ENCODE measurements at places on chromosomes 12 and 14.

- peak overlapping the region; percentile 35 for H3K27ac ChIP-seq
- no peak for DNase-seq
- no peaks in the 10 kb centered on the region for H3K36me3 ChIP-seq
- H3K4me3 ChIP-seq, result peak overlapping the region; percentile 23
Measured at GRCh38 chr12:14994610-14995009, 21.8 kb downstream of the PDE6H start.

DNA sequence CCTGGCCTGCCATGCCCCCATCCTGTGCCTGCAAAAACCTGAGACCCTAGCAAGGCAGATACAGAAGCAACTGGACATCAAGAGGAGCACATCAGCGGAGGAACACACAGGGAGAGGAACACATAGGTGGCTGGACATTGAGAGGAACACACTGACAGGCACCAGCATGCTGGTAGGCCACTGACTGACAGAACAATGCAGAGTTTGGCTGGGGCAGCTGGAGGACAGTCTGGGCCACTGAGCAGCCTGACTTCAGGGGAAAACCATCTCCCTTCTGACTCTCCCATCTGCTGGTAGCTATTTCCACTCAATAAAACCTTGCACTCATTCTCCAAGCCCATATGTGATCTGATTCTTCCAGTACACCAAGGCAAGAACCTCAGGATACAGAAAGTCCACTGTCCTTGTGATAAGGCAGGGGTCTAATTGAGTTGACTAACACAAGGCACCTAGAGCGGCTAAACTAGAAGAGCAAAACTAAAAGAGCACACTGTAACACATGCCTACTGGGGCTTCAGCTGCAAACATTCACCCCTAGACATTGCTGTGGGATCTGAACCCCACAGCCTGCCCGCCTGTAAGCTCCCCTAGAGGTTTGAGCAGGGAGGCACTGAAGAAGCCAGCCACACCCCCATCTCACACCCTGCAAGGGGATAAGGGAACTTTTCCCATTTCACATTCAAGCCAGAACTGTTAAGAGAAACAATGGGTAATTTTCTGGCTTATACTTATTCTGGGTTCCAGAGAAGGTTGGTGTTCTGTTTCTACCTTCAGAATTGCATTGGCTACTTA lies 22.1 kb downstream of the CLECL1 start:
- H3K27me3 ChIP-seq, result no peaks in the 10 kb centered on the region
- no peak overlapping the region for H3K4me3 ChIP-seq
- H3K4me1 ChIP-seq, result peaks cover 11% of the 10 kb centered on the region
- DNase-seq, result no peak
- no peaks in the 10 kb centered on the region for H3K36me3 ChIP-seq

DNA sequence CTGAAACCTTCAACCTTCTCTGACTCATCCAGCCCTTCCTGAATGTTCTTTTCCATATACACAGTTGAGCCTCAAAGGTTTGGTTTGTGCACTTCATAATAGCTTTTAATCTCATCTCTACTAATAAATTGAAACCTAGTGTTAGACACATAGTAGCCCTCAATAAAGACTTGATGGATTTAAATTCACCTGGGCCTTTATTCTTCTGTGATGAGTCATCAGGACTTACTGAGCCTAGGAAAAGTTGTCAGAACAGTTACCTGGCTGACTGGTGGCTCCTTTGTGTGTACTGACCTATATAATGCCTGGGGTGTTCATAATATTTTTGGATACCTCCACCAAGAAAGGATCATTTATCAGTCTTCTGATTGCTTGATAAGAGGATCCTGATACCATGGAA lies 86.4 kb upstream of the NTF3 start:
- no peak overlapping the region for H3K4me3 ChIP-seq
- H3K27ac ChIP-seq, result no peak overlapping the region
- no peaks in the 10 kb centered on the region for H3K36me3 ChIP-seq
- no peaks in the 10 kb centered on the region for H3K27me3 ChIP-seq
- no peak for DNase-seq
- H3K4me1 ChIP-seq, result no peaks in the 10 kb centered on the region

DNA sequence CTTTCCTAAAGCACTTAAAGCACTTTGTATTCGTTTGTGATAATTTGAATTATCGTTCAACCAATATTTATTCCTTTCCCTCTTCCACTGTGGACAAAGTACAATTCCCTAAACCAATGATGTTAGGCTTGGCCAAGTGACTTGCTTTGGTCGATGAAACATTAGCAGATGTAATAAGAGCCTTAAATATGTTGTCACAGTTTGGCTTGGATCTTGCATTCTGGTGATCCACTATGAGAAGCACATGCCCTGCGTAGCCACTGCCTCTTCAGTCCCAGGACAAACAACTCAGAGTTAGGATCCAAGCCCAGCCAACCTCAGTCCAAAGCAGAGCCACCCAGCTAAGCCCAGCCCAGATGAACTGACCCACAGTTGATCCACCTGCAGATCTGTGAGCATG lies 8.4 kb upstream of the C12orf75 start:
- H3K27ac ChIP-seq, result no peak overlapping the region
- H3K27me3 ChIP-seq, result no peaks in the 10 kb centered on the region
- no peak overlapping the region for H3K4me3 ChIP-seq

- H3K27me3 ChIP-seq, result no peaks in the 10 kb centered on the region
- H3K4me3 ChIP-seq, result no peak overlapping the region
- no peaks in the 10 kb centered on the region for H3K36me3 ChIP-seq
- no peaks in the 10 kb centered on the region for H3K4me1 ChIP-seq
- no peak for DNase-seq
- H3K27ac ChIP-seq, result no peak overlapping the region
Measured at GRCh38 chr12:92628476-92628875, 74.3 kb upstream of the PLEKHG7 start.

GRCh38 chr12:132588821-132589669 lies 21.3 kb downstream of the LRCOL1 start:
- H3K4me1 ChIP-seq, result no peaks in the 10 kb centered on the region
- H3K4me3 ChIP-seq, result no peak overlapping the region
- H3K27me3 ChIP-seq, result peaks cover 23% of the 10 kb centered on the region

Data from T-cell (primary cell).